ENCODE measurements at places on chromosomes 7 and 10.
A peak's percentile ranks its signal among the peaks of the same experiment; 100 is the strongest.

- peak; percentile 13 for DNase-seq
Measured at GRCh38 chr7:3033581-3033980, 10.1 kb downstream of the CARD11 start.

- no peak for DNase-seq
Measured at GRCh38 chr7:116834815-116835504, 27.4 kb upstream of the CAPZA2 start.

DNA sequence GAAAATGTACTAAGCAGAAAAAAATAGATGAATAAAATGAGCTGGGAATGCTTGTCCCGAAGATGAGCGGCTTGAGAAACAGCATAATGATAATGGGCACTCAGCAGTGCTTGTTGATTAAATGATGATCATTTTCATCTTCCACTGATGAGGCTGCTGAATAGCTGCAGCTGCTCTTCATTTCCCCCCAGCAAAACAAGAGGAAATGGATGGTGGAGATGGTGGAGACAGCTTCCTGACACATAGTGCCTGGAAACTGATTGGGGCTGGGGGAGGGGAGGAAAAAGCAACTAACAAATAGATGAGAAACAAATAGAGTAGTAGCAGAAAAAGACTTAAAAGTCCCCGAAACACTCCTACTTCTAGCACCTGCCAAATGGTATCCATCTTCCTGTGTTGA is 41.4 kb downstream of the MRC1 start:
- DNase-seq, result no peak

DNA sequence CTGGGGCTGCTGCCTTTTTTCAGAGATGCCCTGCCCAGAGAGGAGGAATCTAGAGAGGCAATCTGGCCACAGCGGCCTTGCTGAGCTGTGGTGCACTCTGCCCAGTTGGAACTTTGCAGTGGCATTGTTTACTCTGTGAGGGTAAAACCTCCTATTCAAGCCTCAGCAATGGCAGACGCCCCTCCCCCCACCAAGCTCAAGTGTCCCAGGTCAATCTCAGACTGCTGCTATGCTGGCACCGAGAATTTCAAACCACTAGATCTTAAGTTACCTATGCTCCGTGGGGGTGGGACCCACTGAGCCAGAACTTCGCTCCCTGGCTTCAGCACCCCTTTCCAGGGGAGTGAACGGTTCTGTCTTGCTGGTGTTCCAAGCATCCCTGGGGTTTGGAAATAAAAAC is 77.2 kb downstream of the EXOC4 start:
- no peak for DNase-seq

GRCh38 chr7:50284296-50284695 is 20.2 kb upstream of the IKZF1 start:
- no peak for DNase-seq

- DNase-seq, result no peak
Measured at GRCh38 chr7:158706273-158706704, 1.7 kb upstream of the NCAPG2 start.

DNA sequence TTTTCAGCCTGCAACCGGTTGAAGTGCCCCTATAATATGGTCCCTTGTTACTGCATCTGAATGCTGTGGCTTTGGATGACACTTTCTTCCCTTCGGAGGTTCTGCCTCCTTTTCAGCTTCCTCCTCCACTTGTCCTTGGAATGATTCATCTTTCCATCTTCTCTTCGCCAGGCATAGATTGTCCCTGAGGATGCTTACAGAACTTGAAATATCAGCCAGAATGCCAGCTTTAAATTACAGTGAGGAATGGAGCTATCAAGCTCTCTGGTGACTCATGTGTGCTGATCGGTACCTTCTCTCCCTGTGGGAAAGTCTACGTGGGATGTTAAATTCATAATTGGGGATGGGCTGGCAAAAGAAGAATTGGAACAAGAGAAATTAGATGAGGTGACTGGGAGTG is 45.9 kb upstream of the PDK4 start:
- no peak for DNase-seq

DNA sequence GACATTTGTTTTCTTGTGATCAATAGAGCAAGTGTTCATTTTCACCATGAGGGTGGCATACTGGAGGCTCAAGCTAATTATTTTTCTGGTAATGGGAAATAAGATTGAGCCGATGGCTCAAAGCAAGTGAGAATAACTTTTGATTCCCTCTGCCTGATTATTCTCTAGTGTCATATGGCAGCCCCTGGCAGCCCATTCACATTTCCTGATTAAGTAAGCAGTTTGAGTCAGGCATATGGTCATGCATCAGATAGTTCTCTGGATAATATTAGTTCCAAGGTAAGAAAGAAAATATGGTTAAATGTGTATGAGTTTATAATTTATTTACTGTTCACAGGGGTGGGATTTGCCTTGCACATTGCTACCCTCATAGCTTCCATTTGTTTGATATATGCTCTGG is 109.2 kb downstream of the DYNC1I1 start:
- DNase-seq, result no peak

DNA sequence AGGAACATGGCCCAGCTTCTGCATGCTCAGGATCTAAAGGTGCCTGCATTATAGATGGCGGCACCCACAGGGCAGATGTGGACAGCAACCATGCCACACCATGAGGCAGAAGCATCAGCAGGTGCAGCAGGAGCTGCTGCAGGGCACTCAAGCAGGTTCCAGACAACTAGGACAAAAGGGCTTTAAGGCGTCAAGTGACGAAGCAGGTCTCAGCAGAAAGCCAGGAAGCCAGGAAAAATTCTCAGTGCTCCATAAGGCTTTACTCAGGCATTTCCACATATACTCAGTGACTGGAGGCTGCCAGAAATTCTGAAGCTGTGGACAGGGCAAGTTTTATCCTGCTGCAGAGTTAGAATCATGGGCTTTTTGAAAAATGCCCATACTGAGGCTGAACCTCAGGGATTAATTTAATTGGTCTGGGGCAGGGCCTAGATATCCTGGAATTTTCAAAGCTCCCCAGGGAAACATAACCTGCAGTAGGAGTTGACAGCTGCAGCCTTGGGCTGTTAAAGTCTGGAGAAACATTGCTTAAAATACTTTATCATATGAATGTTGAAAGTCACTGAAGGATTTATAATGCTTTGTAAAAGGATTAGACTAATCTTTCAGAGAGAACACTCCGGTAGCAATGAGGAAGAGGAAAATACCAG is 68.1 kb upstream of the RNF148 start:
- no peak for DNase-seq

- DNase-seq, result no peak
Measured at GRCh38 chr10:62186999-62187675, 81.5 kb downstream of the RTKN2 start.

GRCh38 chr7:70037171-70037933 is 439.1 kb downstream of the AUTS2 start:
- DNase-seq, result no peak

GRCh38 chr7:101824440-101824839 is 7.0 kb downstream of the CUX1 start:
- no peak for DNase-seq

GRCh38 chr7:37701769-37702168 is 18.2 kb downstream of the GPR141 start:
- DNase-seq, result no peak

- DNase-seq, result no peak
Measured at GRCh38 chr10:122323941-122324675, 50.4 kb upstream of the PLEKHA1 start.

DNA sequence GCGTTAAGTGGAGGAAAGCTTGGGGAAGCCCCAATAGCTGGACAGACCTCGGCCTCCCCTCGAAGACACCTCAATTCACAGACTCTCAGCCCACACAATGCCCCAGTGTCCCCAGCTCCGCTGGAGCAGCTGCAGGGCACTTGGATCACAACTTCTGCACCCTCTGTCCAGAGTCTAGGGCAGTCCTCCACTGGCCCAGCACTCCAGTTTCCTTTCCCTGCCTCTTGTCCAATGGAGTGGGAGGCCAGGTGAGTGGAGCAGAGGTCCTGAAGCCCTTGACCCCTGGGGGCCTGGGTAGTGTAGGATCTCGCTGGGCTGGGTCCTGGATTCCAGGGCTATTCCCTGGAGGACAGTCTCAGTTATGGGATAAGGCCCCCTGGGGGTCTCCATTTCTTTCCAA is 11.9 kb downstream of the SFRP5 start:
- DNase-seq, result peak; percentile 9

- no peak for DNase-seq
Measured at GRCh38 chr10:30977385-30977784, 54.3 kb downstream of the ZNF438 start.

DNA sequence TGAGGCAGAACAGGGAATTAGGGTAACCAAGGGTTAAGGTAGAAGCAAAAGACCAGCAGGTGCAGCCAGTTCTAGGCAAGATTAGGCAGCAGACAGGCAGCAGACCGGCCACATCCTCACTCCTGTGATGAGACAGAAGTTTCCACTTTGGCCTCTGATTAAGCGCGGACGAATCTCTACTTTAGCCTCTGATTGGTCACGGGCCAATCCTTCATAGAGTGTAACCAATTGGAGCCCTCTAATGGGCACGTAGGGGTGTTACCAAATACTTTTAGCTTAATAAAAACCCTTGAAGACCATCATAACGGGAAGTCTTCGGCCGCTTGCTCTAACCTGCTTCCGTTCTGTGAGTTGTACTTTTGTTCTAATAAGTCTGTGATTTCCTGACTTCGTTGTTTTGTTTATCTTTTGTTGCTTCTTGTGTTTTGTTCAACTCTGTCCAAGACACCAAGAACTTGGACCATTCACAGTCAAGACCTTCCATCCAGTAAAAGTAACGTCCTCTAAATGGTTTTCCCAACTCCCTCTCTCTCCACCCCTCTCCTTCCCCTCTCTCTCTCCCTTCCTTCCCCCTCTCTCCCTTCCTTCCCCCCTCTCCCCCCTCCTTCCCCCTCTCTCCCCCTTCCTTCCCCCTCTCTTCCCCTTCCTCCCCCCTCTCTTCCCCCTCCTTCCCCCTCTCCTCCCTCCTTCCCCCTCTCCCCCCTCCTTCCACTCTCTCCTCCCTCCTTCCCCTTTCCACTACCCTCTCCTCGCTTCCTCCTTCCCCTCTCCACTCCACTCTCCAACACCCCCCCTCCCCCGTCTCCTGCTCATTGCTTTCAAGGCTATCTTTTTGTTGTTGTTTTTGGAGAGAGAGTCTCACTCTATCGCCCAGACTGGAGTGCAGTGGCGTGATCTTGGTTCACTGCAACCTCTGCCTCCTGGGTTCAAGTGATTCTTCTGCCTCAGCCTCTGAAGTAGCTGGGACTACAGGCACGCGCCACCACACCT is 13.2 kb upstream of the MALSU1 start:
- DNase-seq, result no peak

DNA sequence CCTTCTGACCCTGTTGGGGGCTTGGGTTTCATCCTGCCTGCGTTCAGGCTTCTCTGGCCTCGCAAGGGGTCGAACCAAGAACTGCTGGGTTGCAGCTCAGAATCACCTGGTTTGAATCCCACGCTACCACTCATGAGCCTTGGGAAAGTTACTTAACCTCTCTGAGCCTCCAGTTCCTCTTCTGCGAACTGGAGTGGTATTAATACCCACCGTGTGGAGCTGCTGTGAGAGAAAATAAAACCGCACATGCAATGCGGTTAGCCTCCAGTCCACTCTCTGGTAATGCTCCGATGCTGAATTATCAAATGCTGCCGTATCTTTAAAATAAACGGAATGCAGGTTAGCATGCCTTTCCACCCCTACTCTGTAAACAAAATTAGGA is 171.9 kb downstream of the ARHGAP12 start:
- no peak for DNase-seq

DNA sequence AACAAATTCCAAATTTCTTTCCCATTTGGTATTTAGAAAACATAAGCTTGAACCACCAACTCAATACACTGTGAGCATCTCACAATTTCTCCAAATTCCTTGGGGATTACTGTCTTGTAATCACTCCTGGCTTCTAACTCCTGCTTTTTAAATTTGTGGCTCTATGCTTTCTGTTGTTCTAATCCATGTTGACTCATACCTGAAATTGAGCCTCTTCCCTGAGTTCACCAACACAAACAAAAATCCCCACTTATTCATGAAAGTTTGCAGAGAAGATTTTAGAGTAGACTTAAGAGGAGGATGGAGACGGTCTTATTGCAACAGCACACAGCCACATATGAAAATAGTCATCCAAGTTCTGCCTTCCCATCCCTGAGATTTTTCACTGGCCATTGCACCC is 252.5 kb downstream of the PTEN start:
- no peak for DNase-seq
